ENCODE measurements at places on chromosomes 1 and 21.

DNA sequence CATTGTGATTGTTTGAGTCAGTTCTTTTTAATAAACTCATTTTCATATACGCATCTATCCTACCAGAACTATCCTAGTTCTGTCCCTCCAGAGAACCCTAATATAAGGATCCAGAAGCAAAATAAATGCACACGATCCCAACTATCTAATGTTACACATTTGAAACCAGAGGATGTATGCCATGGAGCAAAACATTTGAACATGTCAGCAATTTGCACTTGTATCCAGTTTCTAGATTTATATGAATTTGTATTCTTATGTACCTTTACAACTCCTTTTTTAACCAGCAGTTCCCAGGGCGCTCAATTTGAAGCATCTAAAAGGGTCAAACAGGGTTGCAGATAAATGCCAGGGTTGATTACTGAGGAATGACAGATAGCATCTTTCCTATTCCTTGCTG lies 2.1 kb downstream of the EXTL2 start:
- no peak for DNase-seq

- no peak for DNase-seq
These were observed 54.7 kb upstream of the ZRANB2 start for GRCh38 chr1:71135571-71135970.

DNA sequence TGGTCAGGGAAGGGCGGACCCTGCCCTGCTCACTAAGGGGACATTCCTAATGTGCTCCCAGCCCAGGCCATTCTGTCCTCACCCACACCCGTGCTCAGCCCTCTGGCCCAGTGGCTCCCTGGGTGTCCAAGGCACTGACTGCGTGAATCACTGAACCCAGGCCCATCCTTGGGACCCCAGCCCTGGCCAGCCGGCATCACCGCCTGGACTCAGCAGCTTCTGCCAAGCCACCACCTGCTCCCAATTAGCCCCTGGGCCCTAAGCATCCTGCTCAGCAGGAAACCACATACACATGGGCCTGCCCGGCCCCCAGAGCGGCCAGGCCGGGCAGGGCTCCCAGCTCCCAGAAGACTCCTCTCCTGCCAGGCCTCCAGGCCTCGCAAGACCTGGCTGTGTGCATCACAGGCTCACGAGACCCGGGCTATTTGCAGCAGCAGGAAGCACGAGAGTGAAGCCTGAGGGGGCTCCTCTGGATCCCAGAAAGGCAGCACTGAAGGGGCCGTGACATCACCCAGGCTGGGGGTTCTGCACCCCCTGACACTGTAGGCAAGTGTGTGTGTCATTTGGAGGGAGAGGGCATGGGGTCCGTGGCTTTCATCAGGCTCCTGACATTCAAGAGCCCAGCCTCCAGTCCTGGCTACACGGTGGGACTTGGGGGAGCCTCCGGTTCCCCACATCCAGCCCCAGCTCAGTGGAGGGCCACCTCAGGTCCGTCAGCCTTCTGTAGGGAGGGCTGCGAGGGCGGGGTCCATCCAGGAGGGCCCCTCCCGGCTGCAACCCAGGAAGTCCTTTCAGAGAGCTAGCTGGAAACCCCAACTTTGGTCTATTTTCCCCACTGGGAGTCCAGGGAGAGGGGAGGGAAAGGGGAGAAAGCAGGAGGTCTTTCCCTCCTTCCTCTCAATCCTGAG lies 1.6 kb downstream of the MFAP2 start:
- DNase-seq = peak; percentile 90

GRCh38 chr21:27590271-27590670 lies 623.4 kb upstream of the ADAMTS5 start:
- peak; percentile 84 for DNase-seq

DNA sequence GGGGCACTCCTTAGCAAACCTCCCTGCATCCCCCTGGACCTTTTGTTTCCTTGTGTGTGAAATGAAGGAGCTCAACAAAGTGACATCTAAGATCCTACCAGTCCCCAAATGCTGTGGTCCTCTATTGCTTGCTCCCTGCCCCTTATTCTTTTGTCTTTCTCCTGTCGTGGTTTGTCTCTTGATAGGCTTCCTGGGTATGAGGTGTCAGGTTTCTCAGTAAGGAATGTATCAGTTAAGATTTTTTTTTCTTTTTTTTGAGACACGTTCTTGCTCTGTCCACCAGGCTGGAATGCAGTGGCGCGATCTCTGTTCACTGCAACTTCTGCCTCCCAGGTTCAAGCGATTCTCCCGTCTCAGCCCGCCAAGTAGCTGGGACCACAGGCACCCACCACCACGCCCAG lies 16.8 kb downstream of the CNIH3 start:
- DNase-seq = no peak

DNA sequence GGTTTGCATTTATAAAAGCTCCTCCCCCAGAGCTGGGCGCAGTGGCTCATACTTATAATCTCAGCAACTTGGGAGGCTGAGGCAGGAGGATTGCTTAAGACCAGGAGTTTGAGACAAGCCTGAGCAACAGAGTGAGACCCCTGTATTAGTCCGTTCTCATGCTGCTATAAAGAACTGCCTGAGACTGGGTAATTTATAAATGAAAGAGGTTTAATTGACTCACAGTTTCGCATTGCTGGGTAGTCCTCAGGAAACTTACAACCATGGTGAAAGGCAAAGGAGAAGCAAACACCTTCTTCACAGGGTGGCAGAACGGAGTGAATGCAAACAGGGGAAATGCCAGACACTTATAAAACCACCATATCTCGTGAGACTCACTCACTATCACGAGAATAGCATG lies 52.5 kb downstream of the ZNF684 start:
- no peak for DNase-seq

GRCh38 chr1:37865348-37866120 lies 6.1 kb upstream of the MTF1 start:
- DNase-seq = no peak

DNA sequence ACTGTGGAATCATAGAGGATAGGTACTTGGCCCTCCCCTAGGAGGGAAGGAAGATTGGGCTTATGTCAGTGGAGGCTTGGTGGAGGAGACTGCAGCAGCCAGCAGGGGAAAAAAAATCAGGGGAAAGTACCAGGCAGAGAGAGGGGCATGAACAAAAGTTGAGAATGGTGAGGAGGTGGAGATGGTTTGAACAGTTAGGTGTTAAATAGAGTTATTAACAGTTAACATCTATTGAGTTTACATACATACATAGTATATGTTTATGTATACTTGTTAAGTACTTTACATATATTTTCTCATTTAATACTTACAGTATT lies 136.5 kb upstream of the HNRNPU start:
- DNase-seq = no peak

- DNase-seq = no peak
These were observed 25.8 kb downstream of the RRP1 start for GRCh38 chr21:43815107-43815613.

DNA sequence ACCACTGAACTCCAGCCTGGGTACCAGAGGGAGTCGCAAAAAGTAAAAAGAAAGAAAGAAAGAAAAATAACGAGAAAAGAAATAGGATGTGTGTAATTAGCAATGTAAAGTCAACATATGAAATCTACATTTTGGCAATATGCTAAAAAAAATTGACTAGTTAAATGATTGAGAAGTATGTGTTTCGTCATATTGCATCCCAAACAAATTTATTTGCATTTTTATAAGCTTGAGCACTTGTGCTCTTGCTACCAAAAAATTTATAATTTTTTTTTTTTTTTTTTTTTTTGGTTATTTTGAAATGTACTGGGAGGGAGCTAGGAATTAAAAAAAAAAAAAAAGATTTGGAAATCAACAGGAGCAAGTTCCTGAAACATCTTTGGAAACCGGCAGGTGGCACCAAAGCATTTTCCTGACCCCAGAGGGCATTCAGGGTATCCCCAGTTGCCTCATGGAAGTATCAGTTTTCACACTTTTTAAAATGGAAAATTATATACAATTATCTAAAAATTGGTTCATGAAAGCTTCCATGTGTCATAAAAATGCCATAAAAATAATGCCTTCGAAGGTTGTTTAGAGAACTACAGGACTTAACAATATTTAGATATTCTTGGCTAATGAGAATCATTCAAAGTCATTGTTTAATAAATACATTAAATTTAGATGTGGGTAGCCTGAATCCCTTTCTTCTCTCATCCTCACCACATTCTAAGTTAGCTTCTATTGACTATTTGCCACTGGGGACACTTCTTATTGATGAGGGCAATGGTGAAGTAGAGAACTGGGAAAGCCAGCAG lies 4.8 kb upstream of the HEATR1 start:
- peak; percentile 13 for DNase-seq

DNA sequence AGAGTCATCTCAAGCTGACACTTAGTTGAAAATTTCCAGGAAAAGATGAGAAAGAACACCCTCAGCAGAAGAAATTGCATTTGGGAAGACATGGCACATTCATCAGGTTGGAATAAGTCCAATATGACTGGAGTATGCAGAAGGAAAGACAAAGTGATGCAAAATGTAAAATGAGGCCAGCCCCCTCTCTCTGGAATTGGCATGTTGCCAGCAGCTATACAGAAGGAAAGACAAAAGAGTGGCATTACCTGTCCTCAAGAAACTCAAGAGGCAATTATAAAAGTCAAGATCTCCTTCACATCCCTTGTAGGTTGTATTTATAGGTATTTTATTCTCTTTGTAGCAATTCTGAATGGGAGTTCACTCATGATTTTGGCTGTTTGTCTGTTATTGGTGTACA lies 426.3 kb downstream of the AGBL4 start:
- no peak for DNase-seq

DNA sequence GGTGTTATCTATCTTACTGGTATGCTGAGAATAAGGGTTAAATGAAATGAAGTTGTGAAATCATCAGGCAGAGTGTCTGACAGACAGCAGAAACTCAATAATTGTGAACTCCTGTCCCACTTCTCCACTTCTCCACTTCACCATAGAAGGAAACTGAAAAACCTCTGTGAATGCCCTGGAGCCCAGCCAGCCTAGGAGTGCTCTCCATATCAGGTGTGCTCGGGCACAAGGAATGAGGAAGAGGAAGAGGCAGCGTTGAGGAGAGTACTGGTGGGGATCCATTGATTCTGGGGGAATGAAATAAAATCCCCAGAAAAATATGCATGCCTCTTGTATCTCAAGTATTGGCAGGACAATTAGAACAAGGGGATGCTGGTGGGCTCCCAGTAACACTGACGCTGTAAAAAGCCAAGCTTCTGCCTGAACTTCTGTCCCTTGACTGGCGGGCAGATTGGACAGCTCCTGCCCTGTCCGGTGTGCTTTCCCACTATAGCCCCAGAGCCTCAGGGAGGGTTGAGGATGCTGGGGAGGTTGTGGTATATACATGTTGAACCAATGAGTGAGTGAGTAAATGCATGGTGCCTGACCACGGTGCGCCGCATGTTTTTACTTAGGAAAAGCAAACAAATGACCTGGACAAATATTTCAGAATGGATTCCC lies 47.7 kb downstream of the NMNAT2 start:
- no peak for DNase-seq

- DNase-seq = no peak
These were observed 1.4 kb upstream of the S100A4 start for GRCh38 chr1:153546796-153547559.

DNA sequence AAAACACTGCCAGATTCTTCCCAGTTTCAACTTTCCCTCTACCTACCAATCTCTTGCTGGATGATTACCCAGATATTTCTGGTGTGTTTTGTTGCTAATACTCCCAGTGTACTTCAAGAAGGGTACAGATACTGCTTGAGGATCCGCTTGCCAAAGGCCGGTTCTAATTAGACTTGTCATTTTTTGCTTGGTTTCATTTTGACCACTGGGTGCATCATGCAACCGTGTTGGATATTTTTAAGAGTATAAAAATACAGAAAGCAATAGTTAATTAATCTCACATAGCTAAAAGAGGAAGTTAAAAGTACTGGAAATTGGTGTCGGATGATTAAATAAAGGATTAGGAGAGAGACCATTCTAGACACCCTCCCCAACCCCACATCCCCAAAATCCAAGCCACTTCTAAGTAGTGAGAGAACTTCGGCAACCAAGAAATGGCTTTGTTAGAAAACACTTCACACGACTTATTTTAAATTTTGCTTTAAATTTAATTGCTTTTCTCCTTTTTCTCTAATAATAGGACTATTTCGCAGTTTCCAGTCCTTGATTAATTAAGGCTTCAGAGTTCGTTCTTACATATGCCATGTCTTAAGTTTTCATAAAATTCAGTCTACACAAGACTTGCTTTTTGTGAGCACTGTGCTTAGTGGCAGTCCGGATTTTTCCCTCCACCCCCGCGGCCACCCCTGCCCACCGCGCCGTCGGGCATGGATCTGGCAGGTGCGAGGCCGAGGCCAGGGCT lies 2.5 kb upstream of the CDKN2C start:
- DNase-seq = no peak

DNA sequence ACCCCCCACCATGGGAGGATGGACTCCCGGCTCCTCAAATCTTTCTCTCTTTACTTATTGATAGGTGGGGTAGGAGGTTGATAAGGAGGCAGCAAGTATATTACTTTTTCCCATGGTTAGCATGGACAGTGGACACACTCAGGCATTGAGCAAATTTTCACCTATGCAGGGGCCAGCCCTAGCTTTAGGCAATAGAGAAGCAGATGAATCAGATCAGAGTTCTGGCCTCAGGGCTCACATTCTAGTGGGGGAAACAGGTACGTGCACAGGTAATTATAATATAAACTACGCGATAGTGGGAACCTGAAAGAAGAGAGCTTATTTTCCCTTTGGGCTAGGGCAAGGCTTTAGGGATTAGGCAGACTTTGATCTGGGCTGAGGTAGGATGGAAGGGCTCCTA lies 13.5 kb upstream of the FOXE3 start:
- DNase-seq = no peak

DNA sequence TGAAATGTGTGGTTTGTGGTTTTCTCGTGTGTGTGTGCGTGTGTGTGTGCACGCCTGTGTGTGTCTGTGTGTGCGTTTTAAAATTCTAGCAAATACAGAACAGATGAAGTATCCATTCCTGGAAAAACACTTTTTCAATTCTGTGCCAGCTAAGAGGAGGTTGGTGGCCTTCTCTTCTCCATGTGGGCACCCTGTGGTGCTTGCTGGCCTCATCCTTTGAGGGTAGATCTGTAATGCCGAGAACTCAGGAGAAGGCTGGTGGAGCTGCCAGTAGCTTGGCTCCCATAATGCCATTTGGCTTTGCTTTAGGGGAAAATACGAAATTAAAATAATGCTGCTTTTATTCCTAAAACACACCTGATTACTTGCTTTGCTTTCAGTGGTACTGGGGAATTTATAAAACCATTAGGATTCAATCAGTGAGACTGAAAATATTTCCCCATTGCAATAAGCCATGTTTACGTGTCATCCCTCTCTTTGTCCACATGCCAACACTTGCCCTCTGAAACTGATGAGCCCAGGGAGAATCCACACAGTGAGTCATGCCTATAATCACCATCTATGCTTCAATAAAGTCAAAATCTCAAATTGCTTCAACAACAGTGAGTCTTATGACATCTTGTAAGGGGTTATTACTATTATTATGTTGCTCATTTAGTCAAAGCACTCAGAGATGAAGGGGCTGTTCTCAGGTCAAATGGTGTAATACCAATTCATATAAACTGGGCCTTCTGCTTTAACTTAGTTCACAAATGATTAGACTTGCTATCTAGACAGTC lies 39.2 kb downstream of the ABCA4 start:
- DNase-seq = peak; percentile 94

DNA sequence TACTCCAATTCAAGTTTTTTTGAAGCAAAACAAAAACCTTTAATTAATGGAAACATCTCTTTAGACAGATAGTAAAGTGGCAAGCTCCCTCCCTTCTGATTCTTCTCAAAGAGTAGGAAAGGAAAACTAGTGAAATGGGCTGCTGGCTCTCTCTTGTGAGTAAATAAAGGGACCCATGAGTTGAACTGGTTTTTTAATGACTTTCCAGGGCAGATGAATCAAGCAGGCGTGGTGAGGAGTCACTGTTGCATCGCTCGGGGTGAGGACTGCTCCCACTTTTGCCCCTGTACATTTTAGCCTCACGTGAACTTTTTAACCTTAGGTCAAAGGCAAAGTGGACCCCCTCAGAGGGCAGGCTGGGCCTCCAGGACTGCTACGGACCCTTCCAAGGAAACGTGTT lies 64.8 kb downstream of the ABCA4 start:
- no peak for DNase-seq
